ENCODE measurements at places on chromosomes 7 and 10.

DNA sequence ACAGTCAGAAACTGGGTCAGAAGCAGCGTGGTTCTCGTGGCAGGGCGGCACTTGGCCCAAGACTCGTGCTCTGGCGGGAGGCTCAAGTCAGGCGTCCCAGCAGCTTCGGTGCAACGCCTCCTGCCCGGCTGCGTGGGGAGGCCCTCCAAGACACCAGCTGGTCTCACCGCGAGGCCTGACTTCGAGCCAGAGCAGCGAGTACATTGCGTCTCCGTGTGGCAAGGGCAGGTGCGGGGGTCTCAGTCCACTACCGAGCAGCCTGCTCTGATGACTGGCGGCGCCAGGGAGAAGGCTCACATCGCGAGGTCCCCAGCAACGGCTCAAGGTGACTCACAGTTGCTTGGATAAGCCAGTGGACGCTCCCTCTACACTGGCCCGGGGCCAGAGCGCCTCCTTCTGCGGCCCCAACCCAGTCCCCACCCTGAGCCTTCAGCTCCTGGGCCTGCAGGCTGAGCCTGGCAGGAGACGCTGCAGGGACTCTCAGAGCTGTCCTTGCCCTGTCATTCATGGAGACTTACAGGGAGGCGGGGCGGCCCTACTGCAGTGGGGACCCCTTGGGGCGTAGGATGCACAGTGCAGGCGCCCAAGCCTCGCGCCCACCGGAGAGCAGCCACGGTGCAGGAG lies 41.9 kb upstream of the PRKAR1B start:
- no peak for DNase-seq

GRCh38 chr7:32522746-32523530 lies 27.6 kb downstream of the AVL9 start:
- no peak for DNase-seq

DNA sequence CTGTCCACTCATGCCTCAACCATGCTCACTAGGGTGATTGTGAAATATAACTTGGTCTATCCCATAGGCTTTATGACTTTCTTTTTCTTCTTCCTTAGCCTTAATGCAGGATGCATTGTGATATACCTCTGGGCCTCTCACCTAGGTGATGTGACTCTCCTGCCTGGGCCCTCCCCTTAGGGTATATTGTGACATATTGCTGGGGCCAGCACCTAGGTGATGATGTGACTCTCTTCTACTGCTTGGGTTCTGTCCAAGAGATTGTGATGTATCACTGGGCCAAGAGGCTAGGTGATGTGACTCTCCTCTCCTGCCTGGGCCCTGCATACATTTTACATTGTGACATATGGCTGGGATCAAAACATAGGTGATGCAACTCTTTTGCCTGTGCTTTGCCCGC lies 14.7 kb upstream of the ZNF107 start:
- DNase-seq, result no peak

DNA sequence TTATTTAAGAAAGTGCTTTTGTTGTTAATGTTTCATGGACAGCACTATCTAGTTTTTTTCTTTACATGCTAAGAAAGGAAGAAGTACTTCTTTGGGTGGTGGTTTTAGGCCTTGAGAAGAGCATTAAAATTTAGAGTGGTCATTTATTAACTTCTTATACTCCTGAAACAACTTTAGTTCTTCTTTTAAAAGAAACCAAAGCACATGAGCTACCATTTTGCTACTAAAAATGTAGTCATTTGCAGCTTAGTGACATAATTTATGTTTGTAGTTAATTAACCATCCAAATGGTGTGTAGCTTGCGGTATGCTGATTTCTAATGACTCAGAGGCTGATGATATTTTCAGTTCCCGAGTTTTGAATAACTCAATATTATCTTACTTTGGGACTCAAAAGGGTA lies 207.5 kb downstream of the BBS9 start:
- no peak for DNase-seq

DNA sequence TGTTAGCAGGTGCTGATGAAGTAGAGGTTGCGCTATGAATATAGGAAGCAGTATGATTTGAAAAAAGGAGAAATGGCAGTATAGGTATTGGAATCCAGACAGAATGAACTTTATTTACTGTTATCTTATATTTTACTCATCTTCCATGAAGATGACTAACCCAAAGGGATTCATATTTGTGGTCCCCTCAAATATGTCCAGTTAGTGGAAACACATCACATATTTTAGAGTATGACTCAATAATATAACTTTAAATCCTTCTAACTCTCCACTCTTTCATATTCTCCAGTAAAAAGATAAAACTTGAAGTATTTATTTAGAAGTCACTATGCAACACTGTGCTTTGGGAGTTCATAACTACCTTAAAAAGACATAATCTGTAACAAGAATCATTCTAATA lies 286.5 kb upstream of the LRRTM3 start:
- no peak for DNase-seq

DNA sequence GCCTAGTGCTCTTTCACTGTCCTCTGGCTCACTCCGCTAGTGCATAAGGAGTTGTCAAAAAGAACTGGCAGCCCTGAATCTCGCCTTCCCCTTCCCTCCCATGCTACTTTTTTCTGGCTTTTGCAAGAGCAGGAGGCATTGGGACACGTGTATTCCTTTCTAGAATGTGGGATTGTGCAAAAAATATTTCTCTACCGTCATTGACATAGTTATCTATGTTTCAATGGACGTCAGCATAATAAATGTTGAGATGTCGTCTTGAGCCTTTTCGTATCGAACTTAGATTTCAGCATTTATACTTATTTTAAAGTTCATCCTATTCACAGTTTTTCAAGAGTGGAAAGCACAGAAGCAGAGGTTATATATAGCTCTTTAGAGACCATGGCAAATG lies 727 bp downstream of the ING3 start:
- DNase-seq, result no peak

DNA sequence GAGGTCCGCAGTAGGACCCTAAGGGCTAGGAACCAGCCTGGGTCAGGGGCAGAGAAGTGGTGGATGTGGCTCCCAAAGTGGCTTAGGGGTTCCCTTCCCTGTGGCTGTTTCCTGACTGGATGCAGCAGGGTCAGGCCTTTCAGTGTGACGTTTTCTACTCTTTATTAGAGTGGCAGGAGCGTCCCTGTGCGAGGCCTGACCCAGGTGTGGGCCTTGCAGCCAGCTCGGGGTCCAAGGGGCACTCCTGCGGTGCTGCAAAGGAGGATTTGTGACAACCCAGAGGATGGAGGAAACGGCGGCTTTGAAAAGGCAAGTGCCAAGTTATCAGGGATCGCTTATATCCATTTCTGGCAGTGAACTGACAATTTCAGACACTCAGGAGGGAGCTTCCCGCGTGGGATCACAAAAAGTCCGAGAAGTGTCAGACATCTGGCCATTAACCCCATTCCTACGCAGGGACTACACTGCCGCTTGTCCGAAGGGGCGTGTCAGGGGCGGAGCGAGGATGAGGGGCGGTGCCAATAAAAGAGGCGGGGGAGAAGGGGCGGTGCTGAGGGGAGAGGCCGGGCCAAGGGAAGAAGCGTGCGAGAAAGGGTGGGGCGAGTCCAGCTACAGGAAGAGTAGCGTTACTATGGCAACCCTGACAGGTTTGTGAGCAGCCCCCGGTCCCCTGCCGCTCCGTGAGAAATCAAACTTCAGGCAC lies 98.8 kb upstream of the ZNF722 start:
- peak; percentile 87 for DNase-seq

DNA sequence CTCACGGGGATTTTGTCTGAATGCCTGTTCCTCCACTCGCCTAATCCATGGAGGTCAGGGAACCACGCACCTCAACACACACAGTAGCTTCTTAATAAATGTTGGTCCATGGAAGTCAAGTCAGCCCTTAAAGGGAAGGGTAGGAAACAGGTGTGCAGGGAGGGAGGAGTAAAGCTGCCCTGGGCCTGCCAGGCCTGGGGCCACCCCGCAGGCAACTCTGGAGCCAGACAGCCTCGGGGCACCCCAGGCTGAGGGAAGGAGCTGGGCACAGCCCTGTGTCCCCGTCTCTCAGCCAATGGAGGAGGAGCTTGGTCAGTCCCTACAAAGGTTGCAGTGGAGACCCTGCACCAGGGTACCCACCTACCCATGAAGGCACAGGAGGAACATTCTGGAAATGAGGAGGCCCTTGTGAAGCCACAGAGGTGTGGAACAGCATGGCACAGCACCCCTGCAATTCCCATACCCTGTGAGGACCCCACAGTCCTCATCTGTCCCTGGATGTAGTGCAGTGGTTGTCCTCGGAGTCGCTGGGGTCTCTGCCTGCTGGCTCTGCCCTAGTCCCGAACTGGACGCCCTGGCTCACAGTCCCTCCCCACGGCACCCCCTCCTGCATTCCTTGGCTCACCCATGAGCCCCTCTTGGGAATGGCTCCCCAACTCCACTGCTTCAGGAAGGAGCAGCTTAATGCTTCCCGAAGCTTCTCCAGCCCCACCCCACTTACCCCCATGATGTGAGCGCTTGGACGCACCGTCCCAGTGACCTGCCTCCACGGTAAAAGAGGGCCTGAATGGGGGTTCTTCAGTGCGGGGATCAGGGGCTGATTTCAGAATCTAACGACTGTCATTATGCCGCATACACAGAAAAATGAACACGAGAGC lies 79.2 kb upstream of the INSIG1 start:
- DNase-seq, result no peak

- no peak for DNase-seq
Observed at GRCh38 chr10:16310440-16310839, 126.4 kb upstream of the PTER start.

GRCh38 chr10:16968416-16969041 lies 151.3 kb upstream of the RSU1 start:
- no peak for DNase-seq

- no peak for DNase-seq
Observed at GRCh38 chr10:97540669-97541500, 31.7 kb upstream of the ANKRD2 start.

DNA sequence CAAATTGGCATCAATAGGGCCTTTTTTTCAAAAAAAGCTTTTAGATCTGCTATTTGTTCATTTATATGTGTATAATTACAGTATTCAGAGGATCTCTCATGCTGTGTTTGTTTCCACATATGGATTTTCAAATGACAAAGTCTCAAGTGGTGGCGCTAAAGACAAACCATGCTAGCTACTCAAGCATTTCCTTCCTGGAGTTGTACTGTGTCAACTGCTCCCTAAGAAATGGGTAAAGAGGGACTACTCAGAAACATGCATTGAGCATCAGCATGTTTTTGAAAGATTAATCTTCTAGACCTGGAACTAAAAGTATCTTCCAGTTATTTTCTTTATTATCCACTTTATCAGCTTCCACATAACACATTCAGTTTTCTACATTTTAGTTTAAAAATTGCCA lies 12.7 kb downstream of the CNTNAP2 start:
- DNase-seq, result no peak

- peak; percentile 27 for DNase-seq
Observed at GRCh38 chr7:37833107-37833817, 15.1 kb upstream of the NME8 start.

DNA sequence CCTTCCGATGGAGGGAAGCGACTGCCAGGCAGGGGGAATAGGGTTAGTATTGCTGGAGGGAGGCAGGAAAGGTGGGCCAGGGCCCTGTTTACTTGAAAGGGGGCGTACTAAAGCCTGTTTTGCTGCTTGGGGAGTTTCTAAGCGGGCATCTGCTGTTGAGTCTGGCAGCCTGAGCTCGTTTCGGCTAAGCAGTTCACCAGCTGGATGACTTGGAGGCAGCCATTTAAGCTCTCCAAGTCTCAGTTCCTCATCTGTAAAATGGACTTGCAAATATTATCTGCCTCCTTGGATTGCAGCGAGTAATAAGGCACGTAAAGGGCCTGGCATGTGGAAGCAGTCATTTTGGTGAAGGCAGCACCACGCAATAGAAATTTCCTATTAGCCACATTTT lies 44.0 kb downstream of the LDB3 start:
- DNase-seq, result no peak

- no peak for DNase-seq
Observed at GRCh38 chr10:124712704-124713407, 31.3 kb downstream of the FAM53B start.

DNA sequence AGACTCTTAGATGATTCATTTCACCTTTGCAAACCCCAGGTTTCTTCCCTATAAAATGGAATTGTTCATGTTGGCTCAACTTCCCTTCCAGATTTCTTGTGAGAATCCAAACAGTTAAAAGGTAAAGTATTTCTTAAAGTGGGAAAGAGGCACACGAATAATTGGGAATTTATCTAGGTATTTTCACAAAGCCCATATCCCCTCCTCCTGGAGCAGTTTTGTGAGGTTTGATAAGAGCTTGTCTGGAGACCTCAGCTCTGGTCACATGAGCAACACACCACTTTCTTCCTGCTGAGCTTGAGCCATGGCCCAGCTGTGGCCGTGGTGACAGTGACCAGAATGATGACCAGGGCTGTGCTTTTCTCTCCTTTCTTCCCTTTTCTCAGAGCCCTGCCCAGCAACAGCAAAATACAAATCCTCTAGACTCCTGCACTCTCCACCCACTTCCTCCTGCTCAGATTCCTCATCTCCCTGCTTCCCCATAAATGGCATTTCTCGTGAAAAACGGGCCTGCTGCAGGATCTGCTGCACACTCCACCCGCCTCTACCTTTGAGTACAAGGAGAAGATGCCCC lies 87.7 kb downstream of the PIK3CG start:
- DNase-seq, result peak; percentile 7

GRCh38 chr7:99379043-99379577 lies 4.6 kb downstream of the ARPC1B start:
- no peak for DNase-seq

- no peak for DNase-seq
Observed at GRCh38 chr10:30827531-30828120, 198.1 kb upstream of the LYZL2 start.

DNA sequence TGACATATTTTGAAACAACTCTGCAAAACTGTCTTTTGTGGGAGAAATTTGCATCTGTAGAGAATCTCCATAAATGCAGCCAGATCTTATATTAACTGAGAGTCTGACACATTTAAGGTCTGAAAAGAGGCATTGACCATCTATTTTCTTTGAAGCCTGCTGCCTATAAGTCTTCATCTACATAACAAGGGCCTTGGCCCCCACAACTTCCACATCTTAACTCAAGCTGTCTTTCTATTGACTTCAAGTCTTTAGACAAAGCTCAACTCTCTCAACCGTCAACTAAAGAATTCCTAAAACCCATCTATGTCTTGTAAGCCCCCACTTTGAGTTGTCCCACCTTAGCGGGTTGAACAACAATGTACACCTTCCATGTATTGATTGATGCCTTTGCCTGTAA lies 72.4 kb upstream of the ADCY1 start:
- DNase-seq, result no peak

DNA sequence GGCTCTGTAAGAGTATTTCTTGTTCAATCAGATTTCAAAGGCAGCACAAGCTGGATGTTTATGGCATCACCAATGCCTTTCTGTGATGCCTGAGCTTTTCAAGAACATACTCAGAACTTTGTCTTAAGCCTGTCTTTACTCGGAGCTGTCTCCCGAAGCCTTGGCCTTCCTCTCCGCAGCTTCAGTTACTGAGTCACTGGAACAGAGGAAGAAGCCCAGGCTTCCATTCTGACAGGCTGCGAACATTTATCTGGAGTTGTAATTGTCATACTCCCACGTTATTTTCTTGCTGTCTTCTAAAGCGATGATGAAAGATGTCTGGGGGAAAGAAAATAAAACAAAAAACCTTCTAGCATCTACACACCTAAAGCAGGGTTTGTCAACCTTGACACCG lies 43.9 kb downstream of the GRK5 start:
- no peak for DNase-seq

All from body of pancreas (tissue), 4 donors.